ENCODE measurements at places on chromosomes 6 and 20.

DNA sequence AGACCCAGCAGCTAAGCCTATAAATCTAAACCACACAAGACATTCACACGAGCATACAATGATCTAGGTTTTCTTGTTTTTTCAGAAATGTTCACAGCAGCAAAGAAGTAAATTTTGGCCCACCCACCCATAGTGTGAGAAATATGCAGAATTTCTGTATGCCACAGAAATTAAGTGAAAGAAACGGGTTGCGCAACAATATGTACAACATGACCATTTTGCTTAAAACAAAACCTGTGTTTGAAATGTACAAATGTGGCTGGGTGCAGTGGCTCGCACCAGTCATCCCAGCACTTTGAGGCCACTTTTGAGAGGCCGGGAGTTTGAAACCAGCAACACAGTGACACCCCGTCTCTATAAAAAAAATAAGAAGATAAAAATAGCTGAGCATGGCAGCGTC lies 9.4 kb downstream of the SALL4 start:
- no peak for DNase-seq

DNA sequence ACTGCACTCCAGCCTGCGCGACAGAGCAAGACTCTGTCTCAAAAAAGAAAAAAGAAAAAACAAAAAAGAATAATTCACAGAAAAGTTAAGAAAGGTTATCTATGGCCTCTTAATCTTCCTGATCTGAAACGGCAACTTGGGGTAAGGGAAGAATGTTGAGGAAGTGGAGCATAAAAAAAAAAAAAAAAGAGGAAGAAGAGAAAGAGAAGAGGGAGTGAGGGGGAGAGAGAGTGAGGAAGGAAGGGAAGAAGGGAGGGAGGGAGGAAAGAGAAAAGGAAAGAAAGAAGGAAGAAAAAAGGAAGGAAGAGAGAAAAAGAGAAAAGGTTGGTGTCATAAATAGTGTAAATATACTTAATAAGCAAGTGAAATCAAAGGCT lies 68.9 kb upstream of the NCOA3 start:
- no peak for DNase-seq

DNA sequence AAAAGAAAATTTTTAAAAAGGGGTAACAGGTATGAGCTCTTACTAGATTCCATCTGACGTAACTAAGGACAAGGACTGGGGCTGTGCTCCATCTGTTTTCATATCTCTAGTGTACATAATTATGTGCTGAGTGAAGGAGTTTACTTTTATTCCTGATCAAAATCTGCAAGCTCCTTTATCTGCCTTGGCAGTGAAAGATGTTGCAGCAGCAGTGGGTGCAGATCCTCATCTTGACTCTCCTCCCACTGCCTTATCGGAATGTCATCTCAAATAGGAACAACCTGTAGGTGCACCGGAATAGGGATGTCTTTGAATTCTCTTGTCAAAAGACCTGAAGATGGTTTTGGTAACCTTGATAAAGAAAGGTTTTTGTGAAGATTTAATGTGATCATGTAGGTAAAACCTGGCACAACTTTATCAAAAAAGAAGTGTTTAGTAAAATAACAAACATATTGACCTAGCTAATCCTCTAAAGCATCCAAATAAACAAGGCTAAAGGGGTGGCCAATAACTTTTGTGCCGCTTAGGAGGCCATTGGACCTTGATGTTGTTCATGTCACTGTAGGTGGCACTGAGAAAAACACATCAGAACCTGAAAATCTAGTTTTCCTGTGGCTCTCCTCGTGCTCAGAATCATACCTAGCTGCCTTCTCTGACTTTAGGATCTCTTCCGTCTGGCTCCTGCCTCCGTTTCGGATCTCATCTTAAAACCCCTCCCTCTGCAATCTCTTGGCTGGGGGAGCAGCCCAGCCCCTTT lies 19.0 kb upstream of the SLC16A10 start:
- DNase-seq, result no peak

- DNase-seq, result no peak
Observed at GRCh38 chr20:63091901-63092659, 85.3 kb upstream of the BHLHE23 start.
